Head of caudate nucleus (tissue), 42 donors: ENCODE measurements at places on chromosomes 2 and 18.

GRCh38 chr2:118881490-118882129 is 34.2 kb upstream of the EN1 start:
- DNase-seq = peak; percentile 57

GRCh38 chr2:14843507-14844204 is 211.1 kb downstream of the LRATD1 start:
- no peak for DNase-seq

DNA sequence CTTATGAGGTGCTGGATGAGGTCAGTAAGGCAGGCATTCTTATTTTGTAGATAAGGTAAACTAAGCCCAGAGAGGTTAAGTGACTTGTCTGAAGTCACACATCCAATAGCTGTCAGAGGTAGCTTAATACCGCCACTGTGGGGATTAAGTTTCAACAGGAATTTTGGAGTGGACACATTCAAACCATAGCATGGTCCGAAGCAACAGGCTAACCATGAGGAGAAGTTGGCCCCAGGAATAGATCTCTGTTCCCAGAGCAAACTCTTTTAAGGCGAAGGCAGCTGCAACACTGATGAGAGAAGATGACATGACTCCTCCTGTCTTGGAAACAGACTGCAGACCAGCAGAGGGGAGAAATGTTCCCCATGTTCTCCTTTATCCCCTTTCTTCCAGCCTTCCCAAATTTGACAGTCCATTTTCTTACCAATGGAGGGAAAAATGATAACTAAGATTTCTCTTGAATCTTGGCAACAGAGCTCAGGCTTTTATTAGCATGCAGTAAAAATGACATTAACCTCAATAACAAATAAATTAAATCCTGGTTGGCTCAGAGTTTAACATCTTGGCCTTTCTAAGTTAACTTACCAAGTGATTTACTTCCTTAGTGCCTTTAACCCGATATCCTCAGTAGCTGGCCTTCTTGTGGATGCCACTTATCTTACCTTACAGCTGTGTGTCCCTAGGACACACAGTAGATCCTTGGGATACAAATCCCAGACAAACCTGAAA is 67.9 kb upstream of the STPG4 start:
- no peak for DNase-seq

DNA sequence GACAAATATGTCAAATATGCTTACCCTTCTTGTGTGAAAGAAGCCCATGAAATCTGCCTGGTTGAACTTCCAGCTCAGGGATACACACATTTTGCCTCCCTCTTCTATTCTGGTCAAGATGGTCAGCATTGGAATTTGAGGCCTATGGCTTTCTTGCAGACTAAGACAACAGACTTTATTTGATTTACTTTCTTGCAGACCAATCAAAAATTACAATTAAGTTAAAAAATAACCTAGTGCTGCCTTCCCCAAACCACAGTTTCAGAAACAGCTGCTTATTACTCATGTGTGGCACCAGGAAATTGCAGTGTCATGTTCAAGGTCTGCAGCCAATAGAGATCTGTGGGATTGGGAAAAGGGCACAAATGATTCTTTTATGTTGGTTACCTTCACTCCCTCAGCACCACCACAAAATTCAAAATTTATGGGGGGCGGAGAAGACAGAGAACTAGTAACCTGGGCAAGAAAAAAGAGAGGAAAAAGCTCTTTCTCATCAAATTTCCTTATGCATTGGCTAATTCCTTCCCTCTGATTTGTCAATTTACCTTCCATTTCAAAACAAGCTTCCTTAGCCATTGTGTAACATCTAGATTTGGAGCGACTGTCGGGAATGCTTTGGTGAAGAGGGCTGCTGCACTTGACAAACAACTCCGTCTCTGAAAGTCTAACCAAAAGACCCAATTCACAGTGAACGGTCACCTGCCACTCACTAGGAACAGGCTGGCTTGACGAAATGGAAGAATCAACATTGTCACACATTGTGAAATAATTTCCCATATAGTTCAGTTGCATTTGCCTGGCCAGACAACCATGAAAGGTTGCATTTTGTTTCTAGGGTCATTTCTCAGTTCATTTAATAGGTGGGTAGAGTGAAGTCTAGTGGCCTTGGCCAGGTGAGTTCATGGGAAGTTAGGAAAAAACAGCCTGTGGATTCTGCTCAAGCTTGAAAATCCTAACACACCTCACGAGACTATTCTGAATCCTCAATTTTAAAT is 100.4 kb upstream of the FZD5 start:
- DNase-seq = no peak

DNA sequence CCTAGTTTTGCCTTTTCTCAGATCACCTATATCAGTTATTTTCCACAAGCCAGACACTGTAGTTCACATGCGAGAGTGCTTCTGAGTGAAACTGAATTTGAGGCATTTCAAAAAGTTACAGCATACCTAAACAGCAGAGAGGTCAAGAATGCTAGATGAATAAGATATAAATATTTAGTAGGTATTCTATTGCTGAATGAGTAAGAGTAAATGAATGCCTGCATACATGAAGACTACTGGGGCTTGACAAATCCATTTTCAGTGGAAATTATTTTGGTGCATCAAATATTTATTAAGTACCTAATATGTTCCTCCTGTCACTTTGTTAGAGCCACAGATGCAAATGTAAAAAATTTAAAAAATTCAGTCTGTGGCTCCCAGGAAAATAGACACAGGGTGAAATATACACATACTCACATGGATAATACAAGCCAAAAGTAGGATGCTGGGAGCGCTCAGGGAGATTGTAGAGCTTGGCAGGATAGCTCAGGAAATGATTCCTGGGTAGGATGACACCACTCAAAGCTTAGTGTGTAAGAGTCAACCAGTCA is 27.6 kb upstream of the CDC42EP3 start:
- no peak for DNase-seq

DNA sequence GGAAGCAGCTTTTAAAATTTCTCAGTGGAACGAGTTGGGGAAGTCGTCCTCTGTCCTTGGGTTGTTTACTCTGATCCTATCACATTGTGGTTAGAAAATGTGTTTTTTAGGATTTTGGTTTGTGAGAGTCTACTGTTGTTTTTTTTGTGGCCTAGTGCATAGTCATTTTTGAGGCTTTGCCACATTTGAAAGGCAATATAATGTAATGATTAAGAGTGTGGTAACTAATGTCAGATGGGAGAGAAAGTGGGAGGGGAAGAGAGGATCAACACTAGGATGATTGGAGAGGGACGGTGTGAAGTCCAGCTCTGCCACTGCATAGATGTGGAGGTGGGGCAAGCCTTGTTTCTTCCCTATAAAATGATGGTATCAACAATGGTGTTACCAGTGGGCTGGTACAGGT is 8.5 kb downstream of the SP140L start:
- no peak for DNase-seq

GRCh38 chr2:17442334-17442733 is 75.9 kb downstream of the RAD51AP2 start:
- no peak for DNase-seq

DNA sequence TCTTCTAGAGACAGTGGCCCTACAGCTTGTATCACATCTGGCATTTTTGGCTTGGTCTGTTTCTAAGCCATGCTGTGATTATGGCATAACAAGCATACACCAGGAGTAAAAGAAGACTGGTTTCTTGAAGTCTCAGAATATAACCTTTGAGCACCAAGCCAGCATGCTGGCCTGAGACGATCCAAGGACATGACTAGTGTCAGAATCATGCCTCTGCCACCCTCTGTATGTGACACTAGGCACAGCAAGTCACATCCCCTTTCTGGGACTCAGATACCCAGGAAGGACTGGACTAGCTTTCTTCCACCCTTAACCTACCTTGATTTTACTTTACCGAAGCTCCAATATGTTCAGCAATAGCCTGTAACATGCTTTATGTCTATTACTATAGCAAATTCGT is 345.5 kb downstream of the SETBP1 start:
- DNase-seq = no peak

- DNase-seq = peak; percentile 38
Measured at GRCh38 chr18:34928088-34928753, 113.0 kb upstream of the MAPRE2 start.

DNA sequence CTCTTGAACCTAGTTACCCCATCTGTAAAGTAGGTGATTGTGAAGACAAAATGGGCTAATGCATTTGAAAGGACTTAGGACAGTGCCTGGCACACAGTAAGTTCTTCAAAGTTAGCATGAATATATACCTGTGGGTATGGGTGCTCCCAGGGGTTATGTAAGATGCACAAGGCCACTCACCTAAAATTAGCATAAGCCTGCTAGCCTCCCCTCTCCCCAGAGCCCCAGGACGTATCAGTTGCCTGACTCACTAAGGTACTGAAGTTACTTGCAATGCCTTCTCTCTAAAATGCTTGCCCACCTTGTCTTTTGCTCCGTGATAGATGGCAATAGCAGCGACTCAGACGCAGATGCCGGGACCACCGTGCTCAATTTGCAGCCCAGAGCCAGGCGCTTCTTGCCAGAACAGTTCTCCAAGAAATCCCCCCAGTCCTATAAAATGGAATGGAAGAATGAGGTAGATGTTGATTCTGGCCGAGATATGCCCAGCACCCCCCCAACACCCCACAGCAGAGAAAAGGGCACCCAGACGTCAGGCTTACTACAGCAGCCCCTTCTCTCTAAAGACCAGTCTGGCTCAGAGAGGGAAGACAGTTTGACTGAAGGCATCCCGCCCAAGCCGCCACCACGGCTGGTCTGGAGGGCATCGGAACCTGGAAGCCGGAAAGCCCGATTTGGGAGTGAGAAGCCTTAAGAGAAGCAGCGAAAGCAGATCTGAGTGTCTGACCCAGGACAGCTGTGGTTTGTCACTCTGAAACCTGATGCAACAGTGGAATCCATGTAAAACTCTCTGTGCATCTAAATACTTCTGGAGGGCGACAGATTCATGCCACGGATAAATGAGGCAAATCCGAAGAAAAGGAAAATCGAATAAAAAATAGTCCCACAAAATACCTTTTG is 53.8 kb upstream of the TMEM182 start:
- no peak for DNase-seq

- no peak for DNase-seq
Measured at GRCh38 chr18:37987901-37988300, 422.3 kb upstream of the CELF4 start.

DNA sequence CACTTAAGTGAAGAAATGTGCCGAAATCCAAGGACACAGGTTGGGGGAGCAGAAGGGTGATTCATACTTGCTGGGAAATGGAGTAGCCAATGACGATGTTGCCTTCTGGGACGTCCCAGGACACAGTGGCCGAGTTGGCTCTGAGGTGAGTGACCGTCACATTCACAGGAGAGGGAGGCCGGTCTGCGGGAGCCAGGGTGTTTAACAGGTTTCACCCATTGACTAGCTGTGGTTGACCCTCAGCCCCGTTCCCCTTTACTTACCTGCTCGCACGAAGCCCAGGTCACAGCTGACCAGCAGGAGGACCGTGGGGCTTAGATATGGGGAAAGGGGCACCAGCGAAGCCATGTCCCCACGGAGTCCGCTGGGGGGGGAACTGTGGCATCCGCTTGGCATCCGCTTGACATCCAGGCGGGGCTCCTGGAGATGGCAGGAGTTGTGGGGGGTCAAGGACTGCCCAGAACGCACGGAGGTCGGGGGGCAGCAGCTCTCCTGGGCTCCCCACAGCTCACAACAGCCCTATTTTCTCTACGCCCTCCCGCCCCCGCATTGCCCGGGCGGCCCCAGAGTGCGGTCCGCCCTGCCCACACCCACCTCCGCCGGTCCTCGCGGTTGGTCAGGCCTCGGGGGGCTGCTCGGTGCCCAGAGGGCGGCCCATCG is 586 bp downstream of the FNDC4 start:
- no peak for DNase-seq

DNA sequence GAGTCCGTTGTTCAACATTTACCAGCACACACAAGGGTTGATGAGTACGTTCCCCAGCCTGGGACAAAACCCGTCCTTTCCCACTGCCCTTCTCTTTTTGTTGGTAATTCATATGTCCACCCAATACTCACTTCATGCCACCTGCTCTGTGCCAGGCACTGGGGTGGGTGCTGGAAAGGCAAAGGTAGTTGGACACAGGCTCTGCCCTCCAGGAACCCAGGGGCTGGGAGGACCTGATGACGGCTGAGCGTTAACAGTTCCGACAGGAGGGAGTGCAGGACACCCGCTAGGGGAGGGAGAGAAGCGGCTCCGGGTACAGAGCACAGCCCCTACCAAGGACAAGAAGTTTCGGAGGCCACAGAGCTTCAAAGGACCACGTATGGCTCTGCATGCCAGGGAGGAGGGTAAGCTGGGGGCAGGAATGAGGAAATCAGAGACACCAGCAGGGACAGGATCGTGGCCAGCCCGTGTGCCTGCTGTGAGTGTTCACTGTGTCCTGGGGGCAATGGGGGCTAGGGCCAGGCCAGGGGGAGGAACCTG is 134.1 kb upstream of the GPC1 start:
- DNase-seq = no peak

DNA sequence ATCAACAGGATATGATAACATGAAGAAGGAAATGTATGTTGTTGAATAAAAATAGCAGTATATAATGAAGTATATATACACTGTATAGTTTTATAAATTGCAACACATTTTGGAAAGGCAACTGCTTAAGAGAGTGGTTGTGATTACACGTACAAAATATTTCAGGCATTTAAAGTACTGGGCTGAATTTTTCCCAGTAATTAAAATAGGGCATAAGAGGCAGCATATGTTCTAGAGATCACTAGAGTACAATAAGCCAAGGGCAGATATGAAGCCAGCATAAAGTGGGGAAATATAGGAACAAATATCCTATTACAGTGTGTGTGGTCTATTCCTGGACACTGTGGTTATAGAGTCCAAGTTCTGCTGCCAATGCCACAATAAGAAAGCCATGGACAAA is 14.1 kb downstream of the DPP10 start:
- DNase-seq = no peak

GRCh38 chr18:39962546-39962945 is 1992.5 kb upstream of the PIK3C3 start:
- DNase-seq = no peak

DNA sequence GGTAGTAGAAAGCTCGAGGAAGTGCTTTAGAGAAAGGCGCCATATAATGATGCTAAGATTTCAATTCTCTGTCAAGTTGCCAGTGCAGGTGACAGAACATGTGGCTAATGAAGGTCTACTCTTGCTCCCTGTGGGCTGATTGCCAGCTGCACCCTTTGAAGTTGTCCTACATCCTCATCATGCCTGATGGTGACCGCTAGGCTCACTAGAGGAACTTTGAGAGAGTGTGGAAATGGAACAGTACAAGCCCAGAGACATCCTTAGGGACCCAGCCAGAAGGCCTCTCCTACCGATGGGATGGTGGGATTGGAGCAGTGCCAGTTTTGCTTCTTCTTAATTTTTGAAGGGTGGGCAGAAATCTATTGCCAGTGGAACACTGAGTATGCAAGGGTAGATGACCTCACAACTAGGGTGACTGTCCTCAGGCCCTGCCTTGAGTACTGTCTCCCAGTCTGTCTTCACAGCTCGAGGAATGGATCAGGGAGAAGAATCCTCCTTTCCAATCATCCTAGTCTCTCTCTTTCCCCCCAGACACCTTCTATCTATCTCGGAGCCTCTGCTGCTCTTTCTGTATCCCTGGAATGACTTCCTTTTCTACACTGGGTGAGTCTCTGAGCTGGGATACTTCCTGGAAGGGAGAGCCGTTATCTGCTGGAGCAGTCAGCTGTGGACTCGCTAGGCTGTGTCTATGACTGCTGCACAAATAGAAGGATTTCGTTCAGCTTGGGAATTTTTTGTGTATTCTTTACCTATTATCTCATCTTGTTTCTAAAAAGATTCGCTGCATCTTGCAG is 33.5 kb downstream of the LGALSL start:
- no peak for DNase-seq

- DNase-seq = no peak
Measured at GRCh38 chr2:209324281-209324680, 99.6 kb upstream of the MAP2 start.

- DNase-seq = no peak
Measured at GRCh38 chr2:26268213-26268612, 23.5 kb downstream of the HADHB start.
